ENCODE measurements at places on chromosomes 12 and 14. TPM values are rescaled to one million over a fixed set of nuclear protein-coding genes. Genes with fewer than 3 reads are reported as not detected.

The RPL10L gene
- total RNA-seq = not detected

The LRRC9 gene
- not detected for total RNA-seq

The TMEM63C gene
- total RNA-seq = not detected

The ANAPC7 gene
- total RNA-seq = 72.1 TPM

The RNF41 gene
- 123 TPM for total RNA-seq

The NDRG2 gene
- not detected for total RNA-seq

The GLIPR1L2 gene
- total RNA-seq = 0.07 TPM

The AQP6 gene
- not detected for total RNA-seq

The TMTC2 gene
- total RNA-seq = 5.5 TPM

The MYF5 gene
- not detected for total RNA-seq

The IGFBP6 gene
- 12.2 TPM for total RNA-seq

The STAT2 gene
- 67.8 TPM for total RNA-seq

The PPP1R1A gene
- not detected for total RNA-seq
